ENCODE measurements at places on chromosomes 2 and 18.

- DNase-seq, result no peak
Measured at GRCh38 chr2:110702514-110703380, 24.9 kb upstream of the BUB1 start.

- DNase-seq, result no peak
Measured at GRCh38 chr18:53907921-53908320, 316.5 kb downstream of the MBD2 start.

GRCh38 chr2:150549381-150549780, 61.9 kb upstream of the RND3 start:
- no peak for DNase-seq

DNA sequence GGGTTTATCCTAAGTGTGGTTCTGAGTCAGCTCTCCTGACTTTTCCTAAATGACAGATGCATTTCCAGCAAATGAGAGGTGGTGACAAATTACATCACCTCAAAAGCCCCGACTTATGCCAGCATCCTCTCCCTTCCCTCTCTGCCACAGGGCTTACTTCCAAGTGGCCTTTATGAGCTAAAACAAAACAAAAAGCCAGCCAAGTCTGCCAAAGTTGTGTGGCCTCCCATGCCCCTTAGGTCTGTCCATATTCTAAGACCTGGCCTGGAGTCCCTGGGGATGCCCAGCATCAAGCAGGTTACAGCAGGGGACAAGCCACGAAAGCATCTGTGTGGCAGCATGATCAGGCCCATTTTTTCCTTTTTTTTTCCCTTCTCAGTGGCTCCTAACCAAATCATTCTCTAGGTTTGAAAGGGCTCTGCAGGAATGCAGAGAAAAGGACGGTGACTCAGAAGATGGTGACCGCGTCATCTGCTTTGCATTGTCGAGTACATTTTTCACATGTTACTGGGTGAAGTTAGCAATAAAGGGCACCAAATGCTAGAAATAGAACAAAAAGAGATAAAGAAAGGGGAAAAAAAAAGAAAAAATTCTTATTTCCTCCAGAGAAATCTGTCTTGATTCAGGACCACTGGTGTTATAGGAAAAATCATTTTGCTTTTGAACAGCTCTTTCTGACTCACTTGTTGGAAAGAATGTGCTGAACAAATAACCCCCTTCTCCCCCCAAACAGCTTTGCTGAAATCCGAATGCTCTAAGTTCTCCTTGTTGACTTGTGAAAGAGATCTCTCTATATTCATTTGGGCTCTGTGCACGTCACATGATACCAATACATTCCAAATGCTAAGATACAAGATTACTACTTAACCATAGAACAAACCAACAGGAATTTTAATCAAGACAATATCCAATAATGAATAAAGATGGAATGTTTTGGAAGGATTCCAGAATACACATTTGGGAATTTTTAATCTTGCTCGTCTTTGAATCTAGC, 178.7 kb downstream of the EN1 start:
- DNase-seq, result peak; percentile 94

- DNase-seq, result no peak
Measured at GRCh38 chr18:50232419-50232818, 33.9 kb downstream of the CFAP53 start.

DNA sequence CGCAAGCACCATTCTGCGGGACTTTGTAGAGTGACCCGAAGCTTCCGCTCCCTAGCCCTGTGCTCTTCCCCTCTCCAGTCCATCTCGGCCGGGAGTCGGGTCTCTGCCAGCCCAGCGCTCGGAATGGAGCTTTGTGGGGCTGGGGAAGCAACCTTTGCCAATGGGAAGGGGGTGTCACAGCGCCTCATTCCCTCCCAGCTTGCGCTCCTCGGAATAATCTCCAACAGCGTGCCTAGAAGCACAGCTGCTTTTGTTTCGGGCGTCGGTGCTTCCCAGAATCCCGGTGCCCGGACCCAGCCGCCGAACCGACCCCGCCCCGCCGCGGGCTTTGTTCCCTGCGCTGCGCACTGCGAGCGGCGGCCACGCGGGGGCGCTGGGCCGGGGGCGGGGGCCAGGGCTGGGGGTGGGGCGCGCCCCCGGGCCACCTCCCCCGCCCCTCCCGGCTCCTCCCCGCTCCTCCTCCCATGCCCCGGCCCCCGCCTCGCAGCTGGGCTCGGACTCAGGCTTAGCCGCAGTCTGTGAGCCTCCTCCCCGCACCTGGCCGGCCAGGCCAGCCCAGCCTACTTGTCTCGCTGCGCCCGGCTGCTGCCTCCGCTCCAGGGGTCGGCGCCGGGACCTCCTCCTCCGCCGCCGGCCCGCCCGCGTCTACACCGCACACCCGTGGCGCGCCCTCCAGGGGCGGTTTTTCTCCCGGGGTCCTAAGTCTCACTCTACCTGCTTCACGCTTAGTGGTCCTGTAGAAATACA, 77.7 kb upstream of the SMAD2 start:
- peak; percentile 62 for DNase-seq

DNA sequence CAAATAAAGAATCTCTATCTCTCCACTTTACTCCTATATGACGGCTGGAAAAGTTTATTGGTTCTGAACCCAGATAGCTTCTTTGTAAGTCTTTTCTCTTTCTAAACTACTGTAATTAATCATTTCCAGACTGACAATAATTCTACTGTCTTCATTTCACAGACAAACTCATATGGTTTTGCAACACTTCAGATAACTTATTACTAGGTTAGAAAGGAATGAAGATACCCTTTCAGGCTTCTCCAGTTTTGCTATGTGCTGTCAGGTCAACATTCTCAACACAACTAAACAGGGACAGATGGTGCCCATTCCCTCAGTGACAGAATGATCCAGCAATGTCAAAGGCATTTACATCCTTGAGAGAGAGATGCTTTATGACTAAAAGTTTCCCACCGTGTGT, 198.5 kb upstream of the ITGA4 start:
- peak; percentile 87 for DNase-seq

DNA sequence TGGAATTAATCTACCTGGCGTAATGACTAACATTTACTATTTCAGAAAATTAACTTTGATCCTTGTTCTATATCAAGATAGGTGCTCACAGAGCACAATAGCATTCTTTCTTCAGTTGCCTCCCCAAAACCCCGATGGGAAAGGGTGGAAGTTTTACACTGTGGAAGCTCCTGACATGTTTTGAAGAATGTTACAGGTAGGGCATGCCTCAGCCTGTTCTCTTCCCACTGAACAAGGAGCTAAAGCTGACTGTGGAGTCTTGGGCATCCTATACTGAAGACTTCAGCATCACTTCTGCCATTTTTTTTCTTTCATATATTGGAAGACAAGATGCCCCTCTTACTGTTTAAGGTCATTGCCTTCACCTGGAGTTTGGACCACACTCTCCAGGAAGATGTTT, 211.2 kb downstream of the SPP2 start:
- DNase-seq, result no peak

- no peak for DNase-seq
Measured at GRCh38 chr2:227219312-227220105, 55.1 kb downstream of the COL4A3 start.

- no peak for DNase-seq
Measured at GRCh38 chr2:67799886-67800285, 262.9 kb downstream of the C1D start.

- DNase-seq, result no peak
Measured at GRCh38 chr2:158407031-158407430, 49.5 kb downstream of the CCDC148 start.

DNA sequence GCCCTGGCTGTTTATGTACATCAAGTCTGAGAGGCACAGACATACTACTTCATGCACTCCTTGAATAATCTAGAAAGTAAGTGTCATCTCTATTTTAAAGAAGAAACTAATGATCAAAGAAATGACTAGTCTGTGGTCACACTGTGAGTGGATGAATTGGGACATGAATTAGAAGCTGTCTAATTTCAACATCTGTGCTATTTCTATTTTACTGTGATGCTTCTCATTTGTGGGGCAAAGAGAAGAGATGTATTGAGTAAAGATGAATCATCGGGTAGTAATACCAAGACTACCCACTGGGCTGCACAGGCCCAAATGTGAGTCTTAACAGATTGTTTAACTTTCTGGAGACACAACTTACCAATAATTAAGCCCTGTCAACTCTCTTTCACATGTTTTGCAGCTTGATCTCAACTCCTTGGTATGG, 42.4 kb upstream of the MTIF2 start:
- peak; percentile 42 for DNase-seq

GRCh38 chr2:32277363-32277673, 386 bp upstream of the YIPF4 start:
- no peak for DNase-seq

DNA sequence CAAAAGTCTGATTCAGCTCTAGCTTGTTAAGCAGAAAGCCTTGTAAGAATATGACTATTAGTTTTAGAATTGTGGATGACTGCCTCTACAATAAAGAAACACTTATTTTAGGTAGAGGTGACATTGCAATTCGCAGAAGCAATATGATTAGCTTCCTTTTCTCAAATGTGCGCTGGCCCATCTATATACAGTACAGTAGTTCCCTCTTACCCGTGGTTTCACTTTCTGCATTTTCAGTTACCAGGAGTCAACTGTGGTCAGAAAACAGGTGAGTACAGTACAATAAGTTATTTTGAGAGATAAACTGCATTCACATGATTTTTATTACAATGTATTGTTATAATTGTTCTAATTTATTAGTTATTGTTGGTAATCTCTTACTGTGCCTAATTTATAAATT, 405.1 kb downstream of the GPD2 start:
- no peak for DNase-seq

- no peak for DNase-seq
Measured at GRCh38 chr2:157747280-157747679, 118.6 kb upstream of the ACVR1C start.

DNA sequence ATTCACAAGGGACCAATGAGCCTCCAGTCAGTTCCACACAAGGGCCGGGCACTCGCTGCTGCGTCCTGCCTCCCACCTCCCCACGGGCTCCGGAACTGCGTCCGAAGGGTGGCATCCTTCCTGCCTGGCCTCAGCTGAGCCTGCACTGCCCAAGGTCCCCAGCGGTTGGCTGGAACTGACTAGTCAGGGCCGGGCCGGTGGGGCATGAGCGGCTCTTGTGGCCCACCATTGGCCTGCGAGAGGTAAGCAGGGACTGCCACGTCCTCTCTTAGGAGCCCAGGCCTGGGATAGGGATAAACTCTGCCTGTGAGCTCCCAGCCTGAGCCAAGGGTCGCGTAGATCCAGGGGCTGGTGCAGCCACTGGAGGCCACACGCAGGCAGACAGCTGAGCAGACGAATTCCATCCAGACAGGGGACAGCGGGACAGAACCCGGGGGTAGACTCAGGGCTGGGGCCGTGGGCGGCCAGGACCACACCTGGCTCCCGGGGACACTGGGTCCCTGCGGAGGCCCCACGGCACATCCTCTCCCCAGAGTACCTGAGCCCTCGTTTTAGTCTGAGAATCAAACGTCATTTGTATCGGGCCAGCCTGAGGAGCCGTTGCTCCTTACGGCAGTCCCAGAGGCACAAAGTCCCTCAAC, 148.4 kb downstream of the ZNF516 start:
- no peak for DNase-seq

DNA sequence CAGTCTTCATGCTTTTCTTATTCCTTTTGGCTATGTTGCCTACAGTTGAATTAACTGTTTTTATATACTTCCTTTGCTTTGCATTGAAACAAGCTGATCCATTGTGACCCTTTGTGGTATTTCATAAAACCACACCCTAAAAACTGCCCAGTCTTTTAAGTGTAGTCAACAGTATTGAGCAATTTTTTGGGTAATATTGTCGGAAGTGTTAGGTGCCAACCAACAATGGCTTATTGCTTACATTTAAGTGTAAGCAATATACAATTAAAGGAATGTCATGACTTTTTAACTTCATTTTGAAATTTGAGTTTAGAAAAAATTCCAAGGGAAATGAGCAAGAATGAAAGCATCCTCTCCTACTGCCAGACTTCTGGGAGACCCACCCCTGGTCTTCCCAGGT, 174.1 kb downstream of the NEDD4L start:
- DNase-seq, result peak; percentile 76

- DNase-seq, result no peak
Measured at GRCh38 chr2:58669998-58670397, 428.9 kb upstream of the FANCL start.

- peak; percentile 37 for DNase-seq
Measured at GRCh38 chr2:142598846-142599245, 278.6 kb upstream of the KYNU start.

DNA sequence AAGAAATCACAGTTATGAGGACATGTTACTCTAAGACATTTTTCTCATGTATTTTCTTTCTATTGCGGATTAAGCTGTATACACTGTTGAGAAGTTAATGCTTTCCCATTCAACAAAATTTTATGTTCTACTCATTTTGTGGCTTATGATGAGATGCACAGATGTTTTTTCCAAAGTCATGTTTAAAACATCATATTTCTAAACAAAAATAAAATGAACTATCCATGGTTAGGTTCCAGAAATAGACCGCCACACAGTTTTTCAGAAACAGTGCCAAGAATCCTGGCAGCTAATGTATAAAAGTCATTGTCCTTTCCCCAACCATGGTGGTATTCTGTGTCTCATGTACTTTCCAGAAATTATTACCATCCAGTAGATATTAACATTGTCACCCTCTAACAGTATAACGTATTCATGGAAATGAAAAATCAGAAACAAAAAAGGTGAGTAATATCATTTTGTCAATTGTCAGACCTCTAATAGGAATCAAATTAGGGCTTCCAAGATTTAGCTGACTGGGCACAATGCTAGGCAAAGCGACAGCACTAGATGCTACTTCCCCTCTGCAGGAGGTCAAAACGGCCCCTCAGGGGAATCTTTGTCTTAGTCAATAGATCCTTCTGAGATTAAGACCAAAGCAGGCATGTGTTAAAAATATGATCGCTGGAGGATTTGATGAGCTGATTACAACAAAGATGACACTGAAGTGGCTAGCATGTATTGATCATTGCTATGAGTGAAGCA, 54.4 kb upstream of the ZNF397 start:
- no peak for DNase-seq

DNA sequence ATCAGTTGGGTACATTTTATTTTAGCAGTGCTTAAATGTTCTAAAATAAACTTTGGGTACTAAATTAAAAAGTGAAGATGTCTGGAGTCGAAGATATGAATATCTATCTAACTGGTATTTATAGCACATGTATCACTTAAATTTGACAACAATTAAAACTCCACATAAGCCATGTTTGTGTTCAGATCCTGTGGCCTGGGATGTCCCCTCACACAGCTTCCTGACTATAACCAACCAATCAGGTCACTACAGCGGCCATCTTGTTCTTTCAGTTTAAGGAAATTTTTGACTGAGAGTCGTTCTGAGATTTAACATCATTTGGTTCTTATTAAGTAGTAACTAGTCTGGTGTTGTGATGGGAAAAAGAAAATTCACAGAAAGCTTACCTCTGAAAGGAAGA, 170.7 kb upstream of the NRP2 start:
- DNase-seq, result no peak

DNA sequence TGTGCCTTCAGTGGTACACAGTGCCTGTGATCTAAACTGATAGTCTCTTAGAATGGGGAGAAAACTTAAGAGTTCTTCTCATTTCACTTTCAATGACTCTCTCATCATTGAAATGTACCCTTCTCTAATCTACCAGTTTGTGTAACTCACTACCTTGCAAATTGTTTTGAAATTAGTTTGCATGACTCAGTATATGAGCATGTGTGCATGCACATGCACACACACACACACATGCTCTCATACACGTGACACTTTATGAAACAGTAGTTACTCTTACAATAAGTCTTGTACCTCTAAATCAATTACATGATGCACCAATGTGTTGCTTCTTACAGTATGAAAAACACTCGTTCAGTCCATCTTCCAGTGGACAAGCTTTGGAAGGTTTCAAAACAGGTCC, 10.6 kb downstream of the LYPD6B start:
- DNase-seq, result peak; percentile 73
